Colonic mucosa (tissue), 4 donors: ENCODE measurements at places on chromosomes 16 and 17.

DNA sequence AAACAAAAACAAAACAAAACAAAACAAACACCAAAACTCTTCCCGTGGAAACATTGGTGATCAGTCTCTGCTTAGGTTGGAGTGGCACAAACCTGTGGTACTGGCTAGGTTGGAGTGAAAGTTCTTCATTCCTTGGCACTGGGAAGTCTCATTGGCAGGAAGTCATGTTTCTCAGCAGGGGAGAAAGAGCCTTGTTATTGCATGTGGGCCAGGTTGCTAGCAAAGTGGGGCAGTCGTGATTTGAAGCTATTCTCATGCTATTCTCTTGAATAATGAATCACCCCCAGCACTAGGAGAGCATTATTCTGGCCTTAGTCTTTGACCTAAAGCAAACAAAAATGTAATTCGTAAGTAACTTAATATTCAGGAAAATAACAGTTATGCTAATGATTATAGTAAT is 24.3 kb upstream of the B4GALNT2 start:
- no peak for DNase-seq

DNA sequence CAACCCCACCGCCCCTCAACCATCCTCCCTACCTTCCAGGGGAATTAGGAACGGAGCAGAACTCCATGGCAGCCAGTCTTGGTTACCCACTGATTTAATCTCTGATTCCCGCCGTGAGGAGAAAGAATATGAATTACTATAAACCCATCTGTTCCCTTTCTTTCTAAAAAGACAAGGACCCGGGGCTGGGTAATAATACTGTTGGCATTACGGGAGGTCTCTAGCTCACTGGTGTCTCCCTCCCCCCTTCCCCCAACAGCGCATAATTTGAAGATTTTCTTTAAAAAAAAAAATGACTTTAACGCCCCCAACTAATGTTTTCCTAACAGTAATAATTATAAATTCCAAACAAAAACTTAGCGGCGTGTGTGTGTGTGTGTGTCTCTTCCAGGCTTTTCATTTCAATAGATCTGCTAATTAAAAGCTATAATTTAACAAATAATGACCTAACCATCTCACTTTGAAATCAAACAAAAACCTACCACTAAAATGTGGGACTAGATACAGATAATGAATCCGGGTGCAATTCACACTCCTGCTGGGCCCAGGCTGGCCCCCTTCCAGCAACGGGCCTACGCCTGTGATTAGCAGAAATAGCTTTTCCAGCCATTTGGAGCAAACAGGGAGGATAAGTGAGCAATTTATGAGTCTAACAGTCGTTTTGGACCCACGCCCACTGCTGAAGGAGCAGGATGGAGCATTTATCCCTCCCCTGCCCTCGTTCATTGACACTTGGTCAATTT is 18.2 kb upstream of the BHLHA9 start:
- peak; percentile 36 for DNase-seq

GRCh38 chr17:6394055-6394606 is 40.8 kb downstream of the AIPL1 start:
- DNase-seq: no peak

DNA sequence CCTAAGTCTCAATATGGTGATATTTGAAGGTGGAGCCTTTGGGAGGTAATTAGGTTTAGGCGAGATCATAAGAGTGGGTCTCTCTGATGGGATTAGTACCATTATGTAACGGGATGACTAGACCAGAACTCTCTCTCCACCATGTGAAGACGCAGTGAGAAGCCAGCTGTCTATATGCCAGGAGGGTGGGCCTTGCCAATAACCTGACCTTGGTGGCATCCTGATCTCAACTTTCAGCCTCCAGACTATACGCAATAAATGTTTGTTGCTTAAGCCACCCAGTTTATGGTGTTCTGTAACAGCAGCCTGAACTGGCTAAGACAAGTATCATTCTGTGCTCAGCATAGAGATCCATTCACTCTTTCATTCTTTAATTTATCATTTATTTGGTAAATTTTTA is 167.2 kb upstream of the CDH11 start:
- DNase-seq: no peak

DNA sequence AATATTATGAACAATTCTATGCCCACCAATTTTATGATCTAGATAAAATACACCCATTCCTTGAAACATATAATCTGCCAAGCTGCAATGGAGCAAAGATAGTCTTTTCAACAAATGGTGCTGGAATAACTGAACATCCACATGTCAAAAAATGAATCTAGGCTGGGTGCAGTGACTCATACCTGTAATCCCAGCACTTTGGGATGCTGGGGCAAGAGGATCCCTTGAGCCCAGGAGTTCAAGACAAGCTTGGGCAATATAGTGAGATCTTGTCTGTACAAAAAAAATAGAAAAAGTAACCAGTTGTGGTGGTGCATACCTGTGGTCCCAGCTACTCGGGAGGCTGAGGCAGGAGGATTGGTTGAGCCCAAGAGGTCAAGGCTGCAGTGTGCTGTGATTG is 92.5 kb downstream of the N4BP1 start:
- no peak for DNase-seq

GRCh38 chr16:58249388-58249779 is 45.4 kb downstream of the PRSS54 start:
- DNase-seq: no peak

DNA sequence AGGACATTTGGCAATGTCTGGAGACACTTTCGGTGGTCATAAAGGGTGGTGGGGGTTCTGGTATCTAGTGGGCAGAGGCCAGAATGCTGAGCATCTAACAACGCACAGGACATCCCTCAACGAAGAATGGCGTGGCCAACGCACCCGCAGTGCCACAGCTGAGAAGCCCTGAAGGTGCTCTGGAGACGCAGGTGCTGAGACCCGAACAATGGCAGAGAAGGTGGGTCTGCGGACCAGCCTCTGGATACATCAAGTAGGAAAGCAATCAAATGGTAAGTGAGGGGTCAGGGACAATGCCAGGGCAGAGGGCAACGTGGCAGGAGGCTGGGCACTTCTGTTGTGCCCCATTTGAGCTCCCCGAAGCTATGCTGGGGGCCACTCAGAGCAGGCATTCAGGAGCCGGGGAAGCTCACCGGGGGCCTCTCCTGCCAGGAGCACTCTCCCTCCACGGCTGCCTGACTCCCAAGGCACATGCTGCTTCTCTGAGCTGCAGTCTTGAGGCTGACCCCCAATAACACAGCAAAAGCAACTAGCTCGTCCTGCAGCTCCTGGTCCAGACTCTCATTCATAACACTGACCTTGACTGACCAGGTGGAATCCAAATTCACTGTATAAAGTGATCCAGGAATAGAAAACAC is 26.0 kb downstream of the SPHK1 start:
- no peak for DNase-seq

DNA sequence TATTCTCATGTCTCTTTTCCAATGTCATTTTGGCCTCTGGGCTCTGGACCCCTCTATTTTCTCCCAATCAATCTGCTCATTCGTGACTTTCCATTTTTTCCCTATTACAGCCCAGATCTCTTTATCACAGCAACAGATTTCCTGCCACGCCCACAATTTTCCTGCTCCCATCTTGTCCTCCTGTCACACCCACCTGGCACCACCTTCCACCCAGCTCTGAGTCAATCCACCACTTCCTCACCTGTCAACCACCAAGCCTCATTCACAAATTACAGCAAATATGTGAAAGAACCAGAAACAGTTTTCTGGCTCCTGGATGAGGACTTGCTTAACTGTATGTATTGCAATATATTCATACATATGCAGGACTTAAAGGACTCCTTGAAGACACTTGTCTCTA is 311.3 kb downstream of the GRIN2A start:
- DNase-seq: no peak

DNA sequence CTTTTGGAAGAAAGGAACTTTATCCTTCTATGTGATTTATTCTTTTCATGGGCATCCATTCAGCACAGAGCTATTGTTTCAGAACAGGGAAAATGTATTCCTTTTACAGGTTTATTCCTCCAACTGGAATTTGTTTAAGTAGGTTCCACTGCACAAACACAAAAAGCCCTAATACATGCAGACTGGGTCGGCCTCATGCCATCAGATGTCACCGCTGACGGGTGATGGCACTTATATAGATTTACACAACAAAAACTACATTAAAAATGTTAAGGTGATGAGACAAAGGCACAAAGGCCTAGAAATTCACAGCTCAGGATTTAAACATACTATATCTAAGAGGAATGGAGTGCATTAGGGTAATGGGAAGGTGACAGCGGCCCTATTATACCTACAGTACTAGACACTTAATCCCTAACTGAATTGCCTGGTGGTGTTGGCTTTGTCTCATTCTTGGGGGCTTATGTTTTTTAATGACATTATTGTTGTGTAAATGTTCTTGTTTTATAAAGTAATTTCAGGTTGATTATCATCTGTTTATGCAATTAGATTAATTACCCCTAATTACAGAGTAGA is 276.4 kb upstream of the PSMD7 start:
- no peak for DNase-seq

DNA sequence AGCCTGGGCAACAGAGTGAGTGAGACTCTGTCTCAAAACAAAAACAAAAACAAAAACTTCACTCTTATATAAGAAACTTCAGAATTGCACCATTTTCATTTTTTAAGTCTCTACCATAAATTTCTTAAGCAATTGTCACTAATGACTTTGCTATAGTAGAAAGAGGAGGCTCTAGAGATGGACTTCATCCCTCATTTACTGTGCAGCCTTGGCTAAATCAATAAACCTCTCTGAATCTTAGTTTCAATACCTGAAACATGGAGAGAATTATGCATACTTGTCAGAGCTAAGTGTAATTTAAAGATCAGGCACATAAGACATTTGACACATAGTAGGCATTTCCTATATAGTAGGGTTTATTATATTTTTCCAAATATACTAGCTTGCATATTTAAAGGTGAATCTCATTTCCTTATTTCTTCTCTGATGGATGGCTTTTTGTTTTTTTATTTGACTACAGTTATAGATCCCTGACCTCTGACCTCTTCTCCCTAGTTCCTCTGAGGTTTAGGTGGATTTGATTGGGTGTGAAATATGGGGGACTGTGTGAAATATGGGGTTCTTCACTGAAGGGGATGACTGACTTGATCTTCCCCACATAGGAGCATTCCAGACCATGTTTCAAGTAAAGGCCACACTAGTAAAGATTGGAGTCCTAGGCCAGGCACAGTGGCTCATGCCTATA is 2.7 kb downstream of the CCL5 start:
- DNase-seq: no peak

DNA sequence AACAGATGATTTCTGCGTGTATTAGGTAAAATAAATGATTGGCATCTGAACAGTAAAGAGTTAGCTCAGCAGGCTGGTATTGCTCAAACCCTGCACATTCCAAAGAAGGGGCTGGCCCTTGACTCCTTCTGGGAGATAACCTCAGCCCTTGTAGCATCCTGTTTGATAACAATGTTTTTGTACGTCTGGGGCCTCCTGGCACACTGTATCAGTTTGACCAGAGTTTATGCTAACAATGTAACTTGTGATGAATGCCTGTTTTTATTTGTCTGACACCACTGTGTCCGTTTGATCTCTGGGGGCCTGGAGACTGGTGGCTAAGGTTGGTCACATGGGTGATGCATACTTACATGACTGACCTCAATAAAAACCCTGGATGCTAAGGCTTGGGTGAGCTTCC is 43.8 kb upstream of the NDRG4 start:
- no peak for DNase-seq

DNA sequence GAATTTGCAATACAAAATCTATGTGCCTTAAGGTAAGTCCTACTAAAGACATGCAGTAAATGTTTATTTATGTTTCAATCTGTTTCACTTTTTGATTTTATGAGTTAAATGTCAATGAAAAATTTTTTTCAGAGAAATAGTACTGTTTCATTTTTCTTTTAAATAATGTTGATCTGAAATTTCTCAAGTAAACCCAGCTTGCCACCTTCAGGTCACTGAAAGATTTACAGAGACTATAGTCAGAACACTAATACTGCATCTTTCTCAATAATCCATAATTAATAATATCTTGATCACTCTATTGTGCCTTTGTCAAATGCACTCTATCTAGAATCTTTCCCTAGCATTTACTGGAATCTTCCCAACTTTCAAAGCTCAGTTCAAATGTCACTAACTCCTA is 6.5 kb upstream of the DHX40 start:
- no peak for DNase-seq

GRCh38 chr16:10982465-10983150 is 38.2 kb downstream of the CLEC16A start:
- DNase-seq: no peak
